Endothelial cell (in vitro differentiated cells): ENCODE measurements at places on chromosomes 5 and 9.
A peak's percentile ranks its signal among the peaks of the same experiment; 100 is the strongest.

- peaks cover 3% of the 10 kb centered on the region for H3K27me3 ChIP-seq
- peaks cover 9% of the 10 kb centered on the region for H3K36me3 ChIP-seq
- H3K4me3 ChIP-seq = no peak overlapping the region
- DNase-seq = peak; percentile 92
- no peak overlapping the region for H3K27ac ChIP-seq
Observed at GRCh38 chr5:73201547-73202513, 28.8 kb downstream of the TMEM174 start.

GRCh38 chr5:59209758-59210359 lies 627.0 kb downstream of the RAB3C start:
- no peak overlapping the region for H3K27ac ChIP-seq
- H3K27me3 ChIP-seq = no peaks in the 10 kb centered on the region
- H3K36me3 ChIP-seq = no peaks in the 10 kb centered on the region
- no peak for DNase-seq
- no peaks in the 10 kb centered on the region for H3K4me1 ChIP-seq
- no peak overlapping the region for H3K4me3 ChIP-seq

GRCh38 chr9:20325008-20325407 lies 297.3 kb downstream of the MLLT3 start:
- no peak for DNase-seq
- no peak overlapping the region for H3K27ac ChIP-seq
- peaks cover 12% of the 10 kb centered on the region for H3K4me1 ChIP-seq
- H3K4me3 ChIP-seq = no peak overlapping the region

- DNase-seq = no peak
- H3K36me3 ChIP-seq = peaks cover 9% of the 10 kb centered on the region
- H3K4me3 ChIP-seq = no peak overlapping the region
- no peak overlapping the region for H3K27ac ChIP-seq
Observed at GRCh38 chr9:18996211-18996610, 36.8 kb downstream of the SAXO1 start.

- peaks cover 27% of the 10 kb centered on the region for H3K4me1 ChIP-seq
- H3K27ac ChIP-seq = no peak overlapping the region
- no peaks in the 10 kb centered on the region for H3K27me3 ChIP-seq
- DNase-seq = peak; percentile 41
Observed at GRCh38 chr5:163565931-163566608, 60.7 kb downstream of the MAT2B start.

DNA sequence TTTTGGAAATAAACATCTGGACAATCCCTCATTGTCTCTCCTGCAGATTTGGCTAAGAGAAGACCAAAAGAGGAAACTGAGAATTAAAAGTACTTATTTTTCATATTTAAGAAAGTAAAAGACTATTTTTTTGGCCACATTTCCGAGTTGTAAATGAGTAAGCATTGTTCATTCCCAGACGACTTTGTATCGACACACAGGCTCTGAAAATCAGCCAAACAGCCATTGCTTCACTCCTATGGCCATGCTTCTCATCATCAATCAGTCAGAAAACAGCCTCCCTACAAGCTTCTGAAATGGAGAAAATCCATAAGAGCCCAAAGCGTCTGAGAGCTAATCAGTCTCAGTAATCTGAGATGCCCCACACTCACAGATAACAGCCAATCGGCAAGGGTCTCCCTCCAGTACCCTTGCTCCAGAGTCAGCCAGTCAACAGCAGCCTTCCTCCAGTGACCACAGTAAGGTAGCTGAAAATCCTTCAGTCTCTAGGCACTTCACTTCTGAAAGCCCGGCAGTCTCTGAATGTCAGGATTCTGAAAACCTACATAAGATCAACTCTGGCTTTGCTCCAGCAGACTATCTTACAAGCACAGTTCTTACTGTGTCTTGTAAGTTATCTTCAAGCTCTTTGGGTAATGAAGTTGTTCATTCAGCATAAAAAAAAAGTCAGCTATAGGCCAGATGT lies 30.9 kb downstream of the CDO1 start:
- DNase-seq = no peak
- H3K27me3 ChIP-seq = no peaks in the 10 kb centered on the region
- H3K36me3 ChIP-seq = no peaks in the 10 kb centered on the region
- no peak overlapping the region for H3K27ac ChIP-seq

- no peaks in the 10 kb centered on the region for H3K36me3 ChIP-seq
- H3K27me3 ChIP-seq = peaks cover 5% of the 10 kb centered on the region
- no peak overlapping the region for H3K4me3 ChIP-seq
- DNase-seq = no peak
- no peak overlapping the region for H3K27ac ChIP-seq
Observed at GRCh38 chr9:95815961-95816360, 59.5 kb upstream of the ERCC6L2 start.

DNA sequence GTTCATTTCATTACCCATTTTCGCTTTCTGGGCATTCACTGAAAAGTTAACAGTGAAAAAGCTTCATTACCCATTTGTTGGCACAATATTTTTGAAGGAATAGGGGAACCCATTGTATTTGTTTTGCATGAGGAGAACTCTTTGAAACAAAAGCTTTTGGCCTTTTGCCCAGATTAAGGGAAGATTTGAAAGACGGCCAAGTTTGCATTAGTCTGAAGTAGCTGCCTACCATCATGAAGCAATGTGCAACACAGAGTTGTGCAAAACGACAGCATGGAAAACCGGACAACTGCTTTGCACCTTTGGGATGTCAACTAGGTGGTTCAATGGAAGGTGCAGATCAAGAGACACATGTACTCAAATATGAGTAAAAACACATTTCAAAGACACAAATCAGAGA lies 84.9 kb downstream of the TRPM3 start:
- H3K36me3 ChIP-seq = no peaks in the 10 kb centered on the region
- H3K4me3 ChIP-seq = no peak overlapping the region
- no peak overlapping the region for H3K27ac ChIP-seq
- H3K27me3 ChIP-seq = no peaks in the 10 kb centered on the region
- no peak for DNase-seq

DNA sequence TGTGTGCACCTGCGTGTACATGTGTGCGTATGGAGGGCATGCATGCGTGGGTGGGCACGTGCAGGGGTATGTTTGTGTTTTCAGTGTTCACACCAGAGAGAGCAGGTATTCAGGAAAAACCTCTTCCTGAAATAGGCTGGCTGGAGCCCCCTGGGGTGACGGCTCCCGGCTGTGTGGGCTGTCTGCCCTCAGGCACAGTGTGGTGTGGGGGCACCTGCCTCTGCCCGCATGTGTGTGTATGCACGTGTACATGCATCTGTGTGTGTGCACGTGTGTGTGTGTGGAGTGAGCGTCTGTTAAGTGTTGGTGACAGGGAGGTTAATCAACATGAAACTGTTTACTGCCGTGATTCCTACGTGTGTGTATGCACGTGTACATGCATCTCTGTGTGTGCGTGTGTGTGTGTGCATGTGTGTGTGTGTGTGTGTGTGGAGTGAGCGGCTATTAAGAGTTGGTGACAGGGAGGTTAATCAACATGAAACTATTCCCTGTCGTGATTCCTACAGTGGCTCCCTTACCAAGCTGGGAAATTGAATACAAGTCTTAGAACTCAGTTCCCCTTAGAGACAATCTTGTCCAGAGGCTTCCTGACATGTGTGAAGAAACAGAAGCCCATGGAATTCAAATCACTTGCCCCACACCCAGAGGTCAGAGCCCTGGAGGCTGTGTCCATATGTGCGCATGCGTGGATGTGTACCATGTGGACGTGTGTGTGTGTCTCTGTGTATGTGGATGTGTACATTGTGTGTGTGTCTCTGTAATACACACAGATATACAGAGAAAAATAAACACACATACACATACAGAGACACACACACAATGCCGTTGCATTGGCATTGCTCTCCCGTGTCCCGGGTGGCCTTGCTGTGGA lies 372.4 kb upstream of the IRX4 start:
- DNase-seq = no peak
- no peaks in the 10 kb centered on the region for H3K36me3 ChIP-seq
- no peak overlapping the region for H3K27ac ChIP-seq

GRCh38 chr5:38099205-38100168 lies 158.9 kb upstream of the EGFLAM start:
- no peak overlapping the region for H3K4me3 ChIP-seq
- peaks cover 2% of the 10 kb centered on the region for H3K27me3 ChIP-seq
- peaks cover 4% of the 10 kb centered on the region for H3K4me1 ChIP-seq
- DNase-seq = no peak
- no peaks in the 10 kb centered on the region for H3K36me3 ChIP-seq

- H3K36me3 ChIP-seq = no peaks in the 10 kb centered on the region
- H3K4me3 ChIP-seq = no peak overlapping the region
- H3K4me1 ChIP-seq = no peaks in the 10 kb centered on the region
- H3K27me3 ChIP-seq = no peaks in the 10 kb centered on the region
- no peak for DNase-seq
Observed at GRCh38 chr9:82376677-82377232, 388.2 kb downstream of the SPATA31D1 start.

GRCh38 chr5:173730632-173731298 lies 114.3 kb upstream of the BOD1 start:
- peaks cover 4% of the 10 kb centered on the region for H3K27me3 ChIP-seq

DNA sequence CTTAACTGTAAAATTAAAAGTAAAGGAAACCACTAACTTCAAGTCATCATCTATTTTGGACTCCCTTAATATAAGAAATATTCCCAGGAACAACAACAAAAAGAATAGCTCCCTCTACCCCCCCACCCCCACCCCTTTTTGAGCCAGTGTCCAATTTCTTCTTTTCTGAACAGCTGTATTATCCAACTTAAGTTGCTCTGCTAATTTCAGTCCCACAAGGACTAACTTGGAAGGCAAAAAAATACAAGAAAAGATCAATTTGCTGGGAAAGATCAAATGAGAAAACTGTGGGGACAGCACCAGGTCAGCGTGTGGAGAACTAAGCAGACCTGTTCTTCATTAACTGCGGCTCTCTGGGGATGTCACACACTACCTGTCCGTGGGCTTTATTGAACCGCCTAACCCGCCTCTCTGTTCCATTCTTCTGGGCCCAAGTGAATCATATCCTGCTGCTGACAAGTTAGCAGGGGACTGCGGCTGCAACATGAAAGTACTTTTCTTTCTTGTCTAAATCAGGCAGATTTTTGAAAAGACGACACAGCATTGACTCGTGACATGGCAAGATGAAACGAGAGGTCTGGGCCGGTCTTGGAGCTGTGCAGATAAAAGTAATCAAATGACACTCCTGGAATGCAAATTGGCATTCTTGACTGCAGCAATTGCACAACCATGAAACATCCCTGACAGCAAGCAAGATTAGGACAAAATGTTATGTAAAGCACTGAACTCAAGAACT lies 2.7 kb downstream of the BNC2 start:
- no peak overlapping the region for H3K27ac ChIP-seq
- no peaks in the 10 kb centered on the region for H3K36me3 ChIP-seq
- H3K4me1 ChIP-seq = peaks cover 15% of the 10 kb centered on the region
- DNase-seq = no peak
- no peak overlapping the region for H3K4me3 ChIP-seq

- DNase-seq = no peak
- no peaks in the 10 kb centered on the region for H3K4me1 ChIP-seq
- H3K27me3 ChIP-seq = no peaks in the 10 kb centered on the region
- H3K36me3 ChIP-seq = no peaks in the 10 kb centered on the region
- H3K4me3 ChIP-seq = no peak overlapping the region
Observed at GRCh38 chr5:98813755-98814154, 40.3 kb downstream of the RGMB start.

- peak overlapping the region; percentile 65 for H3K27ac ChIP-seq
- DNase-seq = peak; percentile 8
- H3K4me3 ChIP-seq = no peak overlapping the region
Observed at GRCh38 chr5:17157916-17158529, 59.4 kb upstream of the BASP1 start.

- no peak overlapping the region for H3K27ac ChIP-seq
- no peak overlapping the region for H3K4me3 ChIP-seq
- DNase-seq = no peak
- H3K27me3 ChIP-seq = no peaks in the 10 kb centered on the region
- no peaks in the 10 kb centered on the region for H3K36me3 ChIP-seq
Observed at GRCh38 chr9:16883586-16883985, 13.1 kb upstream of the BNC2 start.

GRCh38 chr9:134339183-134339806 lies 13.0 kb downstream of the RXRA start:
- H3K4me1 ChIP-seq = peaks cover 35% of the 10 kb centered on the region
- no peak overlapping the region for H3K27ac ChIP-seq
- no peak for DNase-seq
- H3K4me3 ChIP-seq = no peak overlapping the region
- peaks cover 9% of the 10 kb centered on the region for H3K36me3 ChIP-seq

DNA sequence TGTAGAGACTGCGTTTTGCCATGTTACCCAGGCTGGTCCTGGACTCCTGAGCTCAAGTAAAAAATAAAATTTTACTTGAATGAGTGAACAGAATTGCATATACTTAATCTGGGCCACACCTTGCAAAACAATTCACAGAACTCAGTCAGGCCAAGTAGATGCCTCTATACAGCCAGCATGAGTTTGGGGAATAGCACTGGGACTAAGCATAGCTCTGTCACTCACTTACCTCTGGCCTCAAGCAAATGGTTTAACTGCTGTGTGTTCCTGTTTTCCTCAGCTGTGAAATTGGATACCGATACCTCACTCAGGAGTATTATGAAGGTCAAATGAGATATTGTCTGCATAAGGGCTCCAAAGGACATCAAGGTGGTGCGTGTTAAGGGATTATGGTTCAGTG lies 10.9 kb upstream of the FRMPD1 start:
- H3K4me3 ChIP-seq = no peak overlapping the region
- H3K27ac ChIP-seq = no peak overlapping the region
- no peaks in the 10 kb centered on the region for H3K4me1 ChIP-seq
- DNase-seq = no peak

DNA sequence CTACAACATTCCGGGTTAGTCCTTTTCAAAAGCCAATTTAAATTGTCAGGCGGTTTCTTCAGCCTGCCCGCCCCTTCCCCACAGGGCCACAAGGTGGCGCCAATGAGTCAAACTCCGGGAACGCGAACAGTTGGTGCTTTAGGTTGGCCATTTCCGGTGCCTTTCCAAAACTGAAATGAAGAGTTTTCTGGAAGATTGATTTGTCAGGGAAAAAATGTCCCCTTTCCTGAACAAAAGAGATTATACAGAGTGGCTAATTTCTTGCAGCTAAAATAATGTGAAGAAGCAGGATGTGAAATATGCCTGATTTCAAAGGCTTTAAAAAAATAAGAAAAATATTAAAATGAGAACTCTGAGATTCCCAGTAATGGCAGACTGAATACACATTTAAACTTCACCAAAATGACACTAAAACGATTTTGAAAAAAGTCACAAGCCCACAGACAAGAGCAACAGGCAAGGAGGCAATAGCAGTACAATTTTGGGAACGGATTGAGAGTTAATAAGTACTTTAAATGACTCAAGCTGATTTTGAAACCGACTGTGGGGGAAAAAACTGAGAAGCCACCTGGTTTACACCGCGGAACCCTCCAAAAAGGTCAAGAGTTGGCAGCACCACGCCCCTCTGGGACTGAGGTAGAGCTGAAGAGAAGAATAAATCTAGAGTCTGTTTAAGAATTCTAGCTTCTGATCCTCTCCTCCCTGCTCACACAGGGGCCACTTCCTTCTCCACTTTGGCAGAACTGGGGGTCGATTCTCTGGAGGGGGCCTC lies 45.7 kb downstream of the SLC46A2 start:
- peaks cover 3% of the 10 kb centered on the region for H3K27me3 ChIP-seq
- DNase-seq = peak; percentile 86
- peak overlapping the region; percentile 45 for H3K27ac ChIP-seq
- H3K4me3 ChIP-seq = no peak overlapping the region
